Activated naive CD8-positive, alpha-beta T cell treated with anti-CD3 and anti-CD28 coated beads, Interleukin-2, amount 10 ng/mL, durations not matched to agents 7 days and 5 days (primary cell): ENCODE measurements at places on chromosomes 6 and 20. TPM values are rescaled to one million over a fixed set of nuclear protein-coding genes. Genes with fewer than 3 reads are reported as not detected.

GRCh38 chr6:113930183-113930582 is 40.8 kb downstream of the HDAC2 start:
- no peak for DNase-seq

GRCh38 chr6:19142275-19142674 is 694.9 kb upstream of the ID4 start:
- DNase-seq: no peak

Gene TBXT
- total RNA-seq: not detected

DNA sequence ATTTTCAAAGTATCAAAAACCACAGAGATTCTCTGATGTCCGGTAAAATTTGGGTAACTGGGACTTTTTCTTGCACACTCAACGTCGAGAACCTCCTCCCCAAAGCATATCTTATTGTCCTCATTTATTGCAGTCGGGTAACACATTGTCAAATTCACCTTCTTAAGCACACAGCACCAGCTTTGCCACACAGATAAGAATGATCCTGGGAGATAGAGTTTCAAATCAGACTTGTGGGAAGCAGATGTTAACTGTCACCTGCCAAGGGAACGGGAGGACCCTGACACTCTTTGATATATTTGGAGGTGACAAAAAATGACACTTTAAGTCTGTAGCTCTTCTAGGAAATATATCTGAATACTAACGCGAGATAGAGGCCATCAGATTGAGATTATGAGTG is 282.1 kb upstream of the BMP2 start:
- DNase-seq: no peak

DNA sequence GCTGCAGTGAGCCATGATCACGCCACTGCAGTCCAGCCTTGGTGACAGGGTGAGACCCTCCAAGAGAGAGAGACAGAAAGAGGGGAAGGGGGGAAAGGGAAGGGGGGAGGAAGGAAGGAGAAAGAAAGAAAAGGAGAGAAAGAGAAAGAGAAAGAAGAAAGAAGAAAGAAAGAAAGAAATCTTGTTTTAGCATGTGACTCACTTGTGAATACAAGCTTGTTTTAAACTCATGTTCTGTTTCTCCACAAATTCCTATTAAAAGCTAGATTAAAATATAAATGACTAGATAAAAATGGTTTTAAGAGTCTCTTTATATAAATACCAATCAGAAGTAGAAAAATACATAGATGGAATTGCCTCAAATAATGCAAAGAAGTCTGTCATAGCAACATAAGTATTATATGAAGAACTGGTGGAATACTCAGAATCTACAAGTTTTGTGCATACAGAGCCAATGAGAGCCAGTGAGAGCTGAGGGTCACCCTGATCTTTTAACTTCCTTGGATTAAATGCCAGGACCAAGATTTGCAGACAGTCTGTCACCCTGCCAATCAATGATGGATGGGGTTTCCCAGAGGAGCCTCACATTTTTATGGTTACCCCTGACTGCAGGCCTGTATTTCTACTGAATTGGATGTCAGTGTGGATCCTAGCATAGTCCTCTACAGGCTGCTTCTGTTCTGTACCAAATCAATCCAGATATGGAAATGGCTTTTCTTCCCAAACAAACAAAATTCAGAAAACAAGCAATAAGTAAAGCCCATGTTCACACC is 50.8 kb upstream of the LY86 start:
- no peak for DNase-seq

DNA sequence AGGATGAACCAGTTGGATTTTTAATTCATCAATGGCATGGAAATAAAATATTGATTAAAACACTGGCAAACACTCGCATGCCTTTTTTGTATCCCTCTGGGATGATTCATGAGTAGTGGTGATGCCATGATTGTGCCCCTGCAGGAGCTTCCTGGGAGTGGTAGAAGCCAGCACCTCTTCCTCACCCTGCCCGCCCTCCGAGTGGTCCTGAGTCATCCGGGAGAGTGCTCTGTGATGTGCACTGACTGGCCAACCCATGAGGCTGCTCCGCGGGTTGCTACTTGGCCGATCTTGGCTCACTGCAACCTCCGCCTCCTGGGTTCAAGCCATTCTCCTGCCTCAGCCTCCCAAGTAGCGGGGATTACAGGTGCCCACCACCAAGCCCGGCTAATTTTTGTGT is 27.4 kb downstream of the GJA10 start:
- no peak for DNase-seq

- DNase-seq: no peak
These were observed 88.0 kb downstream of the METTL24 start for GRCh38 chr6:110270165-110270564.

DNA sequence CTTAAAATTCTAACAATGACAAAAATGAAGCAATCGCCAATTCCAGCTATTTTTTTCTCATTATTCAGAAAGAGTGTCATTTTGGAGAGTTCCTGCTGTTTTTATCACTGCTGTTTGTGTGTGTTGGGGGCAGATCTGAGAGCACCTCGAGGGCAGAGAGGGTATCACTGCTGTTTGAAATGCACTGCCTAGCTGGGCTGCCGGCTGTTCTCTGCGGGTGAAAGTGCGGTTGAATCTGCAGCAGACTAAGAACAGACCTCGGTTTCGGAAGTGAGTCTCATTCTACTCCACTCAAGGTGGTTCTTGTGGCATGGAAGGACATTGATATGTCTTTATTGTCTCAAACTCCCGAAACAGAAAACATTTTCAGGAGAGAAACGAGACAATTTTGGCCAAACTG is 18.3 kb downstream of the INSM1 start:
- DNase-seq: no peak

DNA sequence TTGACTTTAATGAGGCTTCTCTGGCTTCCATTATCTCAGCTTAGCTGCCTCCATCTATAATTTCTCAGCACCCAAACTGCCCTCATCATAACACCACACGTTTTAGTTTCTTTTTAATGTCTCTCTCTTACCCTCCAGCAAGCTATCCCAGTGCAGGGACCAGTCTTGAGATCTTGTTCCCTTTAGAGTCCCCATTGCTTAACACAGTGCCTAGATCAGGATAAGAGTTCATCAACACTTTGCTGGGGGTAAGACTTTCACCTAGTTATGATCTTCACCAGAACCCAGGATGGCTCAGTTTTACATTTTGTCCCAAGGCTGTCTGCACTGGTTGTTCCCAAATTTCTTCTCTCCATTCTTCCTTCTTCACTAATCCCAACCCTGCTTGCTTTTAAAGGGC is 126.1 kb downstream of the OR2B2 start:
- no peak for DNase-seq

- no peak for DNase-seq
These were observed 38.4 kb upstream of the FUCA2 start for GRCh38 chr6:143549949-143550268.

Gene SLC4A11
- total RNA-seq: 1.9 TPM

GRCh38 chr6:9085054-9085708 is 649.8 kb upstream of the SLC35B3 start:
- DNase-seq: no peak

- DNase-seq: no peak
These were observed 34.3 kb downstream of the GJA10 start for GRCh38 chr6:89928604-89929003.

- no peak for DNase-seq
These were observed 154.6 kb downstream of the CDKAL1 start for GRCh38 chr6:20688710-20689500.

GRCh38 chr6:137370871-137371633 is 123.1 kb downstream of the OLIG3 start:
- DNase-seq: no peak

DNA sequence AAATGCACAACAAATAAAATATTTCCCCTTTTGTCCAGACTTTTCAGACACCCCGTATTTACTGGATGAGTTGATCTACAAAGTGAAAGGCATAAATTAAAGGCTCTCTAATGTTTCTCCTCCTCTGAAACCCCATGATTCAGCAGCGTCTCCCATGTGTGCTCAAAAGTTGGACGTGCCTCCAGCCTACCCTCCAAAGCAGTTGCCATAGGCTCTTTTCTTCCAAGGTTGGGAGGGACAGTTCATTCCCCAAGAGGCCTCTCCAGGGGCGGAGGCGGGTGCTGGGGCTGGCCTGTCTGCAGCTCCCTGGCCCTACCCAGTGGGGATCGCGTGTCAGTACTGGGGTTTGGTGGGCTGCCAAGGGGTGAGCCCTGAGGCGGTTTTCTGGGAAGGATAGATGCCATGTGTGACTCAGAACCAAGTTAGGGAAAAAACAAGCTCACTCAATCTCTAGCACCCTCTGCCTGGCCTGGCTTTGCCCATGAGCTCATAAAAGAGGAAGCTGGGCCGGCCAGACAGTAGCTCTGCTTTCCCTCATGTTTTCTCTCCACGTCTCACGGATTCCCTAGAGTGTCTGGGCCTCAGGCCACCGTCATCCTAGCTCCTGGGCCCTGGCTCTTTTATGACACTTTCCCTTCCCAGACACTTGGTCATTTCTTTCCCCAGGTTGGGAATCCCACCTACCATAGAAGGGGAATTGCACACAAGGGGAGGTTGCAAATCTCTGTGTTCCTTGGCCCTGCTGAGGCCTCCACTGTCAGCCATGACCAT is 8.0 kb upstream of the IER3 start:
- no peak for DNase-seq

DNA sequence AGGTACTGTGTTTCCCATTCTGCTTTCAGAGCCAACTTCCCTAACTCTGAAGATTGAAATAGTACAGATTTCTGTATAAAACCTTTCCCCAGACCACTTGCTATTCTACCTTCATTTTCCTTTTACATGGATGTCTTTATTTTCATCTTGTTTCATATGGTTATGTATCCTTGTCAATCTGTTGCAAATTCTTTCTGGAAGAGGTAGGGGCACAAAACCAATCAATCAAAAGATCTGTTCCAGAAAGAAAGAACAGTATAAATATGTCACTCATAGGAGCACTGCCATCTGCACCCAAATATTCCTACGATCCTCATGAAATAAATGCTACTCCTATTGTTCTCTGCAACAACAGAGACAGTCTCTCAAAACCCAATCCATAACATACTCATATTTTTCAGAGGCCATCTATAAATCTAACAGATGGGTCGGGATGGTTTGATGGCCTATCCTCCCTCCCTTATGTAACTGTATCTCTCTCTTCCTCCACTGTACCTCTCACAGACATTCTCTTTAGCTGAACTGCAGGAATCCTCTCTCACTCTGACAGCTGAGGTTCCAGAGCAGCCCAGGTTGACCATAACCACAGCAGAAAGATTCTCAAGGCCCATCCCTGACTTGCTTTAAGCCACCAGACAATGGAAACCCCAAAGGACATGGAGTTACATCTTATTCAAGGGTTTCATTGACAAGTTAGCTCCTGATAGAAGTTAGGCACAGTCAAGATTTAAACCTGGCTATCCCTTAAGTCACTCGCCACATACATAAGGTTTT is 112.8 kb downstream of the ZMYND8 start:
- DNase-seq: no peak

DNA sequence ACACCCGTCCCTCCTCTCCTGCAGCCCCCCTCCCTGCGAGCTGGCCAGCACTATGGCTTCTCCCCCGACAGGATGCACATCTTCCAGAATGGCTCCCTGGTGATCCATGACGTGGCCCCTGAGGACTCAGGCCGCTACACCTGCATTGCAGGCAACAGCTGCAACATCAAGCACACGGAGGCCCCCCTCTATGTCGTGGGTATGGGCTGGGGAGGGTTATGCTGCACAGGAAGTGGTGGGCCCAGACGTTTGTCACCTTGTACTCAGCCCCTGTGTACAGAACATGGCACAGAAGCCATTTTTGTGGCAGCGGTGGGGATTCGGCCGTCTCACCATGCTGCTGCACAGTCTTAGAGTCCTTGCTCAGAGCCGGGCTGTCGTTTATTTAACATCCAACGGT is 29.0 kb upstream of the SRF start:
- peak; percentile 42 for DNase-seq

DNA sequence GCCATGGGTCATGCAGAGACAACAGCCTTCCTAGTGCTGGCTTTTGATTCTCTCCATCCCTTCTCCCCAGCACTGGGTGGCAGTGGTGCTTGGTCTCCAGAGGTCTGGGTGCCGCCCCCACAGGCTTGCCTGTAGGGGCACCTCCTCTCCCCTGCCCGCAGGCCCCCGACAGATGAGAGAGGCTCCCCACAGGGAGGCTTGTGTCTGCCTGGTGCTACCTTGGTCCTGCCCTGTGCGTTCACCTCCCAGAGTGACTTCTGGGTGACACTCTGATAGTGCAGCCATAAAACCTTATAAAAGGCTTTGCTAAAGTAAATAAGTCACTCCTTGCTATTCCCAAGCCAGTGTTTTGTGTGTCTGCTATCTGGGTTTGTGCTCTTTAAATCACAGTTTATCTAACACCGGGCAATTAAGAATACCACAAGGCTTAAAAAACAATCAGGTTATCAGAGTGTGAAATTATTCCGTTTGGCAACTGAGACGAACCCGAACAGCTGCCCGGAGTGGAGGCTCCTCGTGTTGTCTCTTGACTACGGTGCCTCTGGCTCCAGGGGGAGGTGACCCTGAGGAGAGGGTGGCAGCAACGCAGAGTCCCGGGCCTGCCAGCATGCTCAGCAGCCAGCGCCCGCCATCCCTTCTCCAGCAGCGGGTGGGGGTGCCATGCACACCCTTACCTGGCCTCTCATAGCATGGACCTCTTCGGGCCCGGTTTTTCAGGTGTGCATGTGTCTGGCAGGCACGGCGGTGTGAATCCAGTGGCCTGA is 5.4 kb upstream of the C20orf204 start:
- DNase-seq: no peak

- no peak for DNase-seq
These were observed 265.2 kb downstream of the QKI start for GRCh38 chr6:163679753-163680152.

Gene CTSZ
- total RNA-seq: 48.9 TPM

DNA sequence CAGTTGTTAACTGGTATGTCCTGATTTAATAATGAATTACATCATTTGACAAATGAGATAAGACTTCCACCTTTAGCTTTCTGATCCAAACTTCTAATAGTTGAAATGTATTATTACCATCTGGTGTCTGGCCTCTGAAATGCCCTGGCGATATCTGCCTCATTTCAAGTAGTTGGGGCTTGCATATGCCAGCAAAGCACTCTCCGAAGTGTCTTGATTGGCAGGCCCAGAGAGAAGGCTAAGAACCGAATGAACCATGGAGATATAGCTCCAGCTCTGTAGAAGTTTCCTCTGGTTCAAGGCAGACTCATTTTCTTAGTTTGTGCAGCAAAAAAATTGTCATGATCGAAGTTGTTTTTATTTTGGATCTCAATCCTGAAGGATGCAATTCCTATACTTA is 13.4 kb upstream of the HIVEP2 start:
- no peak for DNase-seq

DNA sequence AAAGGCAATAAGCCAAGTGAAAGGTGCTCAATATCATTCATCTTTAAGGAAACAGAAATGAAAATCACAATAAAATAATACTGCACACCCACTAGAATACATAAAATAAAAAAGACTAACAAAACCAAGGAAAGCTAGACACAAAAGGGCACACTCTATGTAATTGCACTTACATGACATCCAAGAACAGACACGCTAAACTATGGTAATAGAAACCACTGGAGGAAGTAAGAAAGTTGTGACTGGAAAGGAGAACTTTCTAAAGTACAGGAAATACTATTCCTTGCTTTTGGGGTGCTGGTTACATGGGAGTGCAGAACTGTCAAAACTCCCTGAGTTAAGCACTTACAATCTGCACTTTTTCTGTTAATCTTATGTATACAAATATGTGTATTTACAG is 253.7 kb upstream of the RUNX2 start:
- DNase-seq: no peak

Gene UST
- total RNA-seq: 3.1 TPM
